Activated CD8-positive, alpha-beta memory T cell treated with anti-CD3 and anti-CD28 coated beads for 1 hour (primary cell): ENCODE measurements at places on chromosomes 2 and 18.

DNA sequence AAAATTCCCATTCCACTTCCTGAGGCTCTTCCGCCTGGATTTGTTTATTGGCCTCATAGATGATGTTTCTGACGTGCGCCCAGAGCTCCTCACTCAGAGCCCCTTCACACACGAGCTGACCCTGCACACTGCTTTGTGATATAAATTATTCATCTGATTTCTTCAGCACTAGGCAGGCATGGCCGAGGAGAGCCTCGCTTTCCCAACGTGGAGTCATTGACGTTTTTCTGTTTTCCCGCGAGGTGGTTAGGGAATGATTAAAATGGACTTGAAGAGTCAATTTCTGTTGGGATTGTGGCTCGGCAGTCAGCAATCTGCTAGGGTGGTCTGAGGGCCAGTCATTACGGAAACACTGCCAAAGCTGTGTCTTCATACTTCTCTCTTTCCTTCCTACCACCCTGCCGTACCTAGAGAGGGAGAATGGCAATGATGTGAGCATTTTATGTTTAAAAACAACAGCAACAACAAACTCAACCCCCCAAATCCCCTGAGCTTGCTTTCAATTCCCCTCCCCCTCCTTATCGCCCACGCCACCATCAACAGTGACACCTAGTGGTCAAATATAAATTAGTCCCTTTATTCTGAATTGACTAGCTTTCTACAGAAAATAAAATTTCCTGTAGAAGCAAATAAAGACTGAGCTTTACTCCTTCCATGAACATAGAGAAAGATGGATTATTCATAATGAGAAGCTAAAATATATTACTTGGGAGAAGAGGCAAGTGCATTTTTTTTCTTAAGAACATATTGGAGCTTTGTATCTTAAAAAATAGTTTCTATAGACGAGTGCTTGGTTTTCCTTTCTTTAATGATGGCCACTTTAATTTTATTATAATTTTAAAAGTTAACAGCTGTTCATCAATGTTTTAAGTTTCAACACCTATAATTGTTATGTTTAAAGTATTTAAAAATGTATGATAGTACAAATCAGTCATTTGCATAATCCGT lies 285.1 kb downstream of the MTX2 start:
- DNase-seq = no peak

GRCh38 chr18:44423814-44424644 lies 256.7 kb upstream of the SETBP1 start:
- no peak for DNase-seq

DNA sequence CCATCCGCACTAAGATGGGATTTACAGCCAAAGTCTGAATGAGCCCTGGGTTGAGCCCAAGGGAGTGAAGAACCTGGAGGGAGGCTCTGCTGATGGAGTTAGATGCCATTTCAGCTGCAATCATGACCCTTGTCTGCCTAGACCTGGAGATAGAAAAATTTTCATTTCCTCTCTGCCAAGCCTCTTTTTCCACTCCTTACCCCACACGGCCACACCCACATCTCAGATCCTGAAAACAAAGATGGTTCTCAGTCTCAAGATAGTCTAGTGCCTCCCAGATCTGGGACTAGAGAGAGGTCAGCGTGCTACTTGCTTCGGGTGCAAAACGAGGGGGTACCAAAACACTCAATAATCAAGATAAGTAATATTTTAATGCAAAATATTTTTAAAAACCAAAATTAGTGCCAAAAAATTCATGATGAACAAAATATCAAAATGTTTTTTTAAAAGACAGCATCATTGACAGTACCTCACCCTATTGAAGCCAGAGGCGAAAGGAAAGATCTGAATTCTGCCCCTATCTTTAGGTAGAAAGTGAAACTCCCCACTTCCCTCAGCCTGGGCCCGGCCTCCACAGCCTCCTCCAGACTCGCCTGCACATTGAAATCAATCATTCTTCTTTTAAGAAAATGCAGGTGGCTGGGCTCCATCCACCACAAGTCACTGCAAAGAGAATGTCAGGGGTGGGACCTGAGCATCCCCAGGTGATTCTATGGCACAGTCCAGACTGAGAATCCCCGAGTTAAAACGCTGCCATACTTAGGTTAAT lies 57.8 kb upstream of the GPR45 start:
- no peak for DNase-seq

- DNase-seq = no peak
These were observed 896.4 kb downstream of the TDRD15 start for GRCh38 chr2:22020091-22020742.

DNA sequence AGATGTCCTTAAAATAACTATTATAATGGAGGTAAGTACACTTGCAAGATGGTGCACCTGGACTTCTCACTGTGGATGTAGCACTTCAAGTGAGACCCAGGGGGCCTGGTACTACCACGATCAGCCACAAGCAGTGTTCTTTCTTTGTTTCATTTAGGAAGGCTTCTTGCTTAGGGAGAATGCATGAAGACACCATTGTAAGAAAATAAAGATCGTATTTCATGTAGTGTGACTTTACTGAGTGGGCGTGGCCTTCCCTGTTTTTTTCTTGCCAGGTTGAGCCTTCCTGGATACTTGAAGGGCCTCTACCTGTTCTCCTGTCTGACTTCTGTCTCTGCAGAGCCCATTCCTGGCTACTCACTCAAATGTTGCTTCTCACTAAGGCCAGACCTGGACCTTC lies 615.6 kb upstream of the SOX11 start:
- DNase-seq = no peak

DNA sequence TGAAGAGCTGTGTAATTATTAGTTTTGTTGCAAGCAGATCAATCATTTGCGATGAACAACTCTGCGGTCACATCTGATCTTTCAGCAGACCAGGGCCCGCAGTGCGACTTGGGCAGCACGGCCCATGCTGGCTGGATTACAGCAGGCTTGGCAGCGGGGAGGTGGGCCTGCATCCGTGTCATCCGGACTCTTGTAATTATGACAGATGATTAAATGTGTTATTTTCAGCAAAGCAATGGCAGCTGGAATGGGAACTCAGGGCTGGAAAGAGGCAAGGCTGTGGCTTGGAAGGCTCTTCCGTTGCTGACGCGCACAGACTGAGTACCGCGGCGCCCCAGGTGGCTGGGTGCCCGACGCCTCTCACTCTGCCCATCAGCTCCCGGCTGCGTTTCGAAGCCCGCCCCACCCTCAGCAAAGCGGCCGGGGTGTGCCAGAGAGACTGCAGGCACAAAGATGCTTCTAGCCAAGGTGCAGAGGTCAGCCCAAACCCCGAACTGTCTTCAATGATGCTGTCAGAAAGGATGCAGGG lies 397.4 kb upstream of the SALL3 start:
- DNase-seq = no peak
